CD4-positive, alpha-beta T cell treated with Interleukin-1 beta for 1 hour (primary cell): ENCODE measurements at places on chromosomes 7 and 10.
A peak's percentile ranks its signal among the peaks of the same experiment; 100 is the strongest.

DNA sequence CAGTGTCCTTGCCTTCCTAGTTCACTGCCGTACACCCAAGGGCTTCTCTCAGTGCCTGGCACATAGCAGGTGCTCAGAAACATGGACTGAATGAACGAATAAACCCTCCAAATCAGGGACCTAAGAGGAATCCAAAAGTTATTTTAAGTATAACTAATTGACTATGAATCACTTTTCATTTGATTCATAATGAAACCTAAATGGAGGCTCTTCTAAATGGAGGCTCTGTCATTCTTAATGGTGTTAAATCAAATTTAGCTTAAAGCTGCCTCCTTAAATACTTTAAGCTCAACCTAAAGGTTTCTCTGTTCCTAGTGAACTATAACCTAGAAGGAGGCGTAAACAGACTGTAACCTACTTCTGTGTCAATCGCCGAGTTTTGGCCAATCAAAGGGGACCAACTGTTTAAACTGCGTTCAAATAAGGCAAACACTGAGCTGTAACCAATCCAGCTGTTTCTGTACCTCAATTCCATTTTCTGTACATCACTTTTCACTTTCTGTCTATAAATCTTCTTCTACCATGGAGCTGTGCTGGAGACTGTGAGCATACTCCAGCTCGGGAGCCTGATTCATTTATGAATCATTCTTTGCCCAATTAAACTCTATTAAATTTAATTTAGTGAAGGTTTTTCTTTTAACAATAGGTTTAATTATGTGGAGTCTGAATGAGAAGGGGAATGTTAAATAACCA is 11.0 kb downstream of the PYROXD2 start:
- no peak for DNase-seq

GRCh38 chr7:20260223-20260622 is 43.0 kb upstream of the MACC1 start:
- no peak for DNase-seq

DNA sequence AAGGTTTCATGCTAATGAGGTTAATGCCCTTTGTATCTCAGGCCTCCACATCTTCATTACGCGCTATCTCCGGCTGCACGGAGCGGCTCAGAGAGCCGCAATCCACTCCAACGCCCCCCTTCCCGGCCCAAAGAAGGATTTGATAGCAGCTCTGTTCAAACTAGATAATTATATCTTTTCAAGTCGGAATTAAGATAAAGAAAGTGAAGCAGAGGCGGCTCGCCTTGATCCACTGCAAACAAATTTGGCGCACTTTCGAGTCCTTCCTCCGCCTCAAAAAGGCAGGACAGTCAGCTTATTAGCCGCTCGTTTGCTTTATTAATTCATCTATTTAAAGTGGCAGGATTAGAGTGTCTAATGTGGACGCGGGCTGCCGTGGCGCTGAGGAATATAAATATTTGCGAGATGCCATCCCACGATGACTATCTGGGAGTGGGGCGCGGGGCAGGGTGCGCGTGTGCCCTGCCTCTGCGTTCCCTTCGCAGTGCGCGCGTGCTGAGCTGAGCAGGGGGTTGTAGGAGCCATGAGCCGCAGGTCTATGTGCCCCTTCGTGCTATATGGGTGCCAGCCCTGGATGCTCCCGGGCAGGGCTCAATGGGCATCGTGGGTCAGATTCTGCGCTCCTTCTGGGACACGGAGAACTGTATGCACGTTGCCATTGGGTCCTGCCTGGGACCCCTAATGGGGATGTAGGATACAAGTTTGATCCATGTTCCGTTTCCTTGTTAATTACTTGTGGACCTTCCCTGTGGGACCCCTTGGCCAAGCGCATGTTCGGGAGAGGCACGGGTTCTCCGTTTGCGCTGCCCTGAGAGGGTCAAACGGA is 9.0 kb downstream of the EMX2 start:
- no peak for DNase-seq

GRCh38 chr7:101690061-101690460 is 61.0 kb upstream of the MYL10 start:
- no peak for DNase-seq

DNA sequence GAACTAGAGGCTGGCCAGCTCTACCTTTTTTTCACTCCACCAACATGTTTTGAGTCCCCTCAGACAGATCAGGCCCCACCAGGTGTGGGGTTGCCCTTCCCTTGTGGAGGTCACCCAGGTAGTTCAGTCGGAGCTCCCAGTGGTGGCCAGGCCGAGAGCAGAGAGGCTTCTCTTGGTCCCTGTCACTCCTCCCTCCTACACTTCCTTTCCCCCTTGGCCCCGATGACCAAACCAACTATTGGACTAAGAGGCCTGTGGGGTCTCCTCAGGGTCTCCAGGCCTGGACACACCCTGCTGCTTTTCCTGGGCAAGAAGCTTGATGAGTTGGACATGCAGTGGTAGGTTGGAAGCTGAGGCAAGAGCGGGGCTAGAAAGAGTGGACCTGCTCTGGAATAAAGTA is 174.8 kb downstream of the ZNF248 start:
- no peak for DNase-seq

- DNase-seq = no peak
Measured at GRCh38 chr7:35697414-35698175, 2.7 kb upstream of the HERPUD2 start.

DNA sequence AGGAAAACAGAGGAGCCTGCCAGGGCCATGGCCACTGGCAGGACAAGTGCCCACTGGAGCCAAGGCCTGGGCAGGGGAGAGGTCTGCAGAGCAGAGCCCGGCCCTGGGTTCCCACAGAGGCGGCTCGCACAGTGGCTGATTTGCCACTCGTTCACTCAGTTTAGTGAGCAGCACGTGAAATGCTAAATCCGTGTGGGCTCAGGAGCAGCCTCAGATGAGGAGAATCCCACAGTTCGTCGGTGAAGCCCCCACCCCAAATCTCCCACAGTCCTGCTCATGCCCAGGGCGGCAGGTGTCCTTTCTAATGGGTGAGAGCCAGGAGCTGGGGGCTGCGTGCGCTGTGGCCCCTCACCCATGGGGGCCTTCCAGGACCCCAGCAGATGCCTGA is 107.7 kb upstream of the FAM20C start:
- no peak for DNase-seq

DNA sequence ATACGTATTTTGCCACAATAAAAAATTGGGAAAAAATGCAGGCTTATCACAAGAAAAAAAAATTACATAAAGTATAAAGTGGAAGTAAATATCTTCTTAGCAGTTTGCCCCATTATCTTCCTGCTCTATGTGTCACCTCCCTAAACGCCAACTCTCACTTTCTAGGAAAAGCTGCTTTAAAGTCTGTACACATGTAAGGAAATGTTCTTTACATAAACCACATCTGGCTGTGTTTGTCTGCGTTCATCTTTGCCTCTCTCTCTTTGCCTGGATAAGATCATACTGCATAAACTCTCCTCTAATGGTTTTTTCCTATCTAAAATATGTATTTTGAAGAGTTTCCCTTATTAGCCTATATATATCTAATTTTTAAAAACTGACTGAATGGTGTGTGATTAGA is 23.0 kb upstream of the UMAD1 start:
- no peak for DNase-seq

DNA sequence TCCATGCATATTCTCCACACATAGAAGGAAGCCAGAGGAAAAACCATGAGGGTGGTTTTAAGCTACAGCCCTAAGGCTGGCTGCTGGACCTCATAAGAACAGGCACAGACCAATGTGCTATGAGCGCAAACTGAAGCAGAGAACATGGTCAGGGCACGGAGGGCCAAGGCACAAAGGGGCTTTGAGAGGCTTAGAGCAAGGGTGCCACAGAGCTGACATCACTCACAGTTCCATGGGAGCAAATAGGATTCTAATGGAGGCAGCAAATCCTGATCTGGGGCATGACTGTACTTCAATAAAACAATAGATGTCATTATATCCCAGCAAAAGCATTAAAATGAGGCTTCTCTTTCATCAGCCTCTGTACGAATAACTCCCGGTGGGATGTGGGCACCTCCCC is 162.4 kb downstream of the COBL start:
- no peak for DNase-seq

GRCh38 chr10:126508535-126509040 is 120.3 kb upstream of the ADAM12 start:
- DNase-seq = no peak

- DNase-seq = no peak
Measured at GRCh38 chr7:38535073-38535472, 96.1 kb downstream of the AMPH start.

- DNase-seq = no peak
Measured at GRCh38 chr10:130726996-130727725, 584.4 kb downstream of the TCERG1L start.

DNA sequence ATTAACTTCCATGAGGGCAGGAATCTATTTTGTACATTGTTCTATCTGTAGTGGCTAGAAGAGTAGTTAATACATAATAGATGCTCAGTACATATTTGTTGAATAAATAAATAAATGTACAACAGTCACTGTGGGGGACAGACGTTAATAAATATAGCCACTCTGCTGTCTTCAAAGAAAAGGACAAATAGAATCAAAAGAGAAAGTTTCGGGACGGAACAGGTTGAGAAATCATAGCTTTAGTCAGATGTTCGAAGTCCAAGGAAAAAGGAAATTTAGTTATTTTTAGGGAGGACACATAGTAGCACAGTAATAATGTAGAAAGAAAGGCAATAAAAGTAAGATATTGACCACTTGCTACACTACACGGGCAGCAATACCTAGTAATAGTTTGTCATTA is 861.4 kb downstream of the PCDH15 start:
- DNase-seq = no peak

- no peak for DNase-seq
Measured at GRCh38 chr10:5814110-5815107, 1.2 kb upstream of the GDI2 start.

- DNase-seq = peak; percentile 26
Measured at GRCh38 chr7:143258831-143259230, 4.4 kb upstream of the GSTK1 start.

GRCh38 chr10:120514035-120514620 is 57.1 kb downstream of the PLPP4 start:
- no peak for DNase-seq

GRCh38 chr7:70630818-70631457 is 501.0 kb upstream of the GALNT17 start:
- DNase-seq = no peak

GRCh38 chr10:89524279-89524678 is 11.1 kb downstream of the SLC16A12 start:
- no peak for DNase-seq

- DNase-seq = no peak
Measured at GRCh38 chr10:121165276-121165675, 314.1 kb downstream of the WDR11 start.

- no peak for DNase-seq
Measured at GRCh38 chr7:50957855-50958254, 175.2 kb upstream of the GRB10 start.

GRCh38 chr10:113187063-113187777 is 237.2 kb downstream of the TCF7L2 start:
- DNase-seq = no peak

DNA sequence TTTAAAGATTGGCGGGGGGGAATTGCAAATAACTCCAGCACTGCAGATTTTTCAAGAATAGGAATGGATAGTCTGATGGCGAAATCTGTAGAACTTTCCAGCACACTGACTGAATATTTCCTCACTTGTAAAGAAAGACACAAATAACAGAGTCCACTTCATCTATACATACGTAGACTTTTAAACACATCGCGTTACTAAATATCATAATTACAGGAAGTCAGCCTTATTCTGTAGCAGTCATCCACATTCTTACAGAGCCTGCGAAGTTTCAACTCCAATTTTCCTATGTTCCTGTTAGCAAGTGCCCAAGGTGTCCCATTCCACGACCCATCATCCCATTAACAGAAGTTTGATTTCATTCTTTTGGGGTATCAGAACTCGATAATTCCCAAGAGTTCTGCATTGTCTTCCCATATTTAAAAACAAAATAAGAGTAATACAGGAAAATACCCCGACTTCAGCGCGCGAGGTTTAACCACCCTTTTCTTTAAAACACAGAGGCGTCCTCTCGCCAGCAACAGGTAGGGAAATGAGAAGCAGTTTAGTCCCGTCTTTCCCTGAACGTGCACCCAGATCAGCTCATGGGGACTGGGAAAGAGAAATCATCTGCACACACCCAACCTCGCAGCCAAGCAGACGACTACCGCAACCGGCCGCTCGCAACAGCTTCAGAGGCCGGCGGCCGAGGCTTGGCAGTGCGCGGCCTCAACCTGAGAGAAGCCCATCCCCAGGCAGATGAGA is 880 bp downstream of the HERC4 start:
- DNase-seq = no peak

DNA sequence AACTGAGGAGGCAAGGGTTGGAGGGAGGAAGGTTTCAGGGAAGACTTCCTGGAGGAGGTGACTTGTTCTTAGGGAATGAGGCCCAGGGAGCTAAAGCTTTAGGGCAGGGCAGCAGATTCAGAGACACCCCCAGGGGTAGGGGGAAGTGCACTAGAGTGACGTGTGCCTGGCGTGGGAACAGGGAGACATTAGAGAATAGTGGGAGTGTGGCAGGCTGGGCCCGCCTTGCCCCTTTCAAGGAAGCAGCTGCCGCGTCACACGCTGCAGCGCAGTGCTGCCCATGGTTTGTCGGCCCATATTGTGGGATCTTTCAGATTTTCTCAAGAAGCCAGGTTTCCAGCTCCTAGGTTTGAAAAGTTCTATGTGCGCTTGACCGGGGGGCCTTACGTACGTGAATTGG is 139.4 kb downstream of the LHPP start:
- DNase-seq = no peak

GRCh38 chr7:76513817-76514799 is 3.8 kb downstream of the UPK3B start:
- no peak for DNase-seq

- DNase-seq = no peak
Measured at GRCh38 chr10:105840288-105840770, 1199.2 kb downstream of the SORCS3 start.

- peak; percentile 87 for DNase-seq
Measured at GRCh38 chr10:95832216-95833041, 75.3 kb upstream of the CC2D2B start.

DNA sequence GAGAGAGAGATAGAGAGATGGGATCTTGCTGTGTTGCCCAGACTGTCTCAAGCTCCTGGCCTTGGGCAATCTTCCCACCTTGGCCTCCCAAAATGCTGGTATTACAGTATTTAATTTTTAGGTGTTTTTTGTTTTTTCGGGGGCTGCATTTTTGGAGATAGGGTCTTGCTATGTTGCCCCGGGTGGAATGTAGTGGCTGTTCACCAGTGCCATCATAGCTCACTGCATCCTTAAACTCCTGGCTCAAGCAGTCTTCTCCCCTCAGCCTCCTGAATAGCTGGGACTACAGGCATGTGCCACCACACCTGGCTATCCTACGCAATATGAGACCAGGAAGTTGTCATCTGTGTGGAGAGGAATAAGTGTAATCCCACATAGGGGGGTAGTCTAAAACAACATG is 42.4 kb downstream of the KCTD7 start:
- no peak for DNase-seq

- no peak for DNase-seq
Measured at GRCh38 chr10:32266979-32267378, 80.0 kb downstream of the EPC1 start.

- no peak for DNase-seq
Measured at GRCh38 chr10:96406091-96406490, 47.3 kb upstream of the OPALIN start.

- DNase-seq = no peak
Measured at GRCh38 chr10:131174651-131175540, 136.6 kb downstream of the TCERG1L start.
